SW 1271 (cell line): ENCODE measurements at places on chromosomes 1 and 21.

DNA sequence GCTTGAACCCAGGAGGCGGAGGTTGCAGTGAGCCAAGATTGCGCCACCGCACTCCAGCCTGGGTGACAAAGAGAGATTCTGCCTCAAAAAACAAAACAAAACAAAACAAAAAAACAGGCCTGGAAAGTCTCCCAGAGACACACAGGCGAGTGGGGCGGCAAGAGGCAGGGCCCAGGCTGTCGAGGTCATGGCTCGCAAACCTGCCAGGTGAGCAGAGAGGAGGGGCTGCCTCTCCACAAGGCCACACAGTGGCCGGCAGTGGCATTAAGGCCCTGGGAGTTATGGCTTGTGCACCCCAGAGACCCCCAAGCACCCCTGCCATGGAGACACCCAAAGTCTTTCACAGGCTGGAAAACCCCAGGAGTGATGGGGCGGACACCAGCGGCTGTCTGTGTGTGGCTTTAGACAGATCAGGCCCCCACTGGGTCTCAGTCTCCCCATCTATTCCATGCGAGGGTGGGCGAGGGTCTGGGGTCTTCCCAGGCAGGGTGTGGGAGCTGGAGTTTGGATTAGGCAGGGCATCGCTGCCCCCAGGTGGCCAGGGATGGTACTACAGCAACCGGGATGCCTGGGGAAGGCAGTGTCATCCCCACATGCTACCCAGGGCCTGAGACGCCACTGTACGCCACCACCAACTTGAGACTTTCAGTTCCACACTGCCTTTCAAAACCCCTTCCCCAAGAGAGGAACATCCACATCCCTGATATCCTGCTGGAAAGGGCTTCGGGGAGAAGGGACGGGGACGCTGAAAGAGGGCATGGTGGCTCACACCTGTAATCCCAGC, 7.3 kb upstream of the CTRC start:
- no peak for DNase-seq

- DNase-seq: no peak
These were observed 14.9 kb downstream of the MIA3 start for GRCh38 chr1:222632749-222633148.

DNA sequence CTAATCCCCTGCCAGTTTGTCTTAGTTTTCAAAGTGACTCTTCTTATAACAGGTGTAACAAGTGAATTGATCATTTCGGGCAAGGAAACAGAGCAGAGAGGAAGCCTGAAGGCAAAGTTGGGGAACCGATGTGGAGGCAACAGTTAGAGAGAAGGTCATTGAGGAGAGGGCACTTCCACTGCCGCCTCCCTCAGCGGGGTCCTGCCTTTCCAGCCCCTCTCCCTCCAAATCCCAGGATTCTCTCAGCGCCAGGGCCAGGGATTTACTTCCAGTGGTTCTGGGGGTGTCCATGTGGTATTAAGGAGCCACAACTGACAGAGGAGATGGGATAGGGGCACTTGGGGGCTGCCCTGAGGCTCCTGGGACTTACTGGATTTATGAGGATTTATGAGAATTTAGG, 39.7 kb upstream of the PDE9A start:
- DNase-seq: no peak

GRCh38 chr1:202237052-202237451, 43.5 kb downstream of the LGR6 start:
- DNase-seq: no peak

- DNase-seq: no peak
These were observed 43.1 kb downstream of the OR10J5 start for GRCh38 chr1:159492575-159493323.

GRCh38 chr1:59768792-59769735, 45.7 kb upstream of the HOOK1 start:
- no peak for DNase-seq

- peak; percentile 39 for DNase-seq
These were observed 11.1 kb downstream of the ADPRS start for GRCh38 chr1:36099681-36100341.

GRCh38 chr1:53514436-53514835, 55.2 kb downstream of the DMRTB1 start:
- DNase-seq: no peak

DNA sequence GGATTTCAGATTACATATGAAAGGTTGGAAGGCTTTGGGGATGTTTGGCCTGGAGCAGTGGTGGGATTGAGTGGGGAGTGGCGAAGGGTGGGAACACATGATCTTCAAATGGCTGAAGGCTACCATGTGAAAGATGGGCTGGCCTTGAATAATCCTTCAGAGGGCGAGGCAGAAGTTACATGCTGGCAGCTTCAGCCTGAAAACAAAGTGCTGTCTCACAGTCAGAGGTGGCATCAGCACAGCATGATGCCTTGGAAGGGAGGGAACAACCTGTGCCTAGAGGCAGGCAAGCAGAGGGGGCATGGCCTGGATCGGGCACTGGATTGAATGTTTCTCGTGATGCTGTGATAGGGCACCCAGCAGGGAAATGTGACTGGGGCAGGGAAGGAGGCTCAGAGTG, 130.8 kb downstream of the BEND5 start:
- DNase-seq: no peak

GRCh38 chr21:45204395-45204794, 83.3 kb downstream of the POFUT2 start:
- no peak for DNase-seq

- no peak for DNase-seq
These were observed 10.2 kb downstream of the RPS6KC1 start for GRCh38 chr1:213061263-213061662.
